GM06990 (cell line): ENCODE measurements at places on chromosomes 5 and 9.

GRCh38 chr5:176883700-176884570 is 15.2 kb downstream of the HK3 start:
- no peak for DNase-seq

DNA sequence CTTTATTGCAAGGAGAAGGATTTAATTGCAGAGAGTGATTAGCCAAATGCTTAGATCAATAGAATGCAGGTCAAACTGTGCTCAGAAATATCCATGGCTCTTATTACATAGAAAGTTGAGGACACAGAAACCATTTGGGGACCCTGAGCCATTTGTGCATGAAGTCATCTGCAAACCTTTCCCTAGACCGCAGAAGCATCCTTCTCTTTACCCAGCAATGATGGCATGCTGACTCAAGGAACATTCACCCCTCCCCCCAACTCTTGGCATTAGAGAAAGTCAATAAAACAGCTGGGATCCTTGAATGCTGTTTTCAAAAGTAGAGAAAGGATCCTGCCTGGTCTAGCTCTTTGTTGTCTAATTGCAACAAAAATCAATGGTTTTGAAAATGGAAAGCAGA is 73.5 kb downstream of the PPP2R2B start:
- no peak for DNase-seq

- no peak for DNase-seq
Measured at GRCh38 chr5:163432544-163432943, 4.9 kb upstream of the CCNG1 start.

DNA sequence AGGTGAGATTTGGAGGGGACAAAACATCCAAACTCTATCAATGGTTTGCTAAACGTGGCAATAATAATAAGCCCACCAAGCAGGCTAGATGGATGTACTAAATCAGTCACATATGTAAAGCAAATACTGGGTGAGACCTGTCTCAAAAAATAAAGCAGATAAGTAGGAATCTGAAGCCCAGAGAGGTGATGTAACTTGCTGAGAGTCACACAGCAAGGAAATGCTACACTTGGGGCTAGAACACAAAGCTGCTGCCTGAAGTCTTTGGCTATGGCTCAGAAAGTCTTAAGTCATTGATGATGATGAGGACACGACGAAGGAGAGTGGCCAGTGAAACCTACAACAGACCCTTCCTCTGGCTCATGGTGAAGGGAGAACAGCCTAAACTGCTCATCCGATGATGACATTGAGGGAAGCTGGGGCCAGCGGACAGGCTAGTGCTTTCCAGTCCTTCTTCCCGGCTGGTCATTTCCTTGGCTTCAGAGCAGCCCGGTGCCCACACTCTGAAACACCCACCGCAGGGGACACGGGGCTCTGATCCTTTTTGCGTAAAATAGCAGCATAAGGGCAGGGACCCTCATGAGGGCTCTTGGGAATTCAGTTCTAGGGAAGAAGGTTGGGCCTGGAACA is 14.1 kb downstream of the DUSP1 start:
- no peak for DNase-seq

GRCh38 chr5:148834689-148835088 is 8.3 kb downstream of the ADRB2 start:
- no peak for DNase-seq

DNA sequence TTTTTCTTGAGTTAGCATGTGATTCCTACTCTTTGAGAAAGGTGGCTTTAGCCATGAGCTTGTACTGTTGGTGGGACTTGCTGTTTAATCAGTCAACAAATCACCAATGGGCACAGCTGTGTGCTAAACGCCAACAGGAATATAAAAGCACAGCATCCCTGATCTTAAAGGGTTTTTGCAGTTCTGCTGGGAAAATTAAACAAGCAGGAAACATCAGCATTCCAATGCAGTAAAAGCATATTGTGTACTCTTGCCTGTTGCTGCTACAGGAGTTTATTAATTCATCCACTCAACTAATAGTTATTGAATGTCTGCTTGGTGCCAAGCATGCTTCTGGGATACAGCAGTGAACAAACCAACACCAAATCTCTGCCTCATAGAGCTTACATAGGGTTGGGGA is 27.4 kb upstream of the F2RL1 start:
- DNase-seq: no peak
